Uterine smooth muscle cell (primary cell): ENCODE measurements at places on chromosomes 16 and 17. TPM values are rescaled to one million over a fixed set of nuclear protein-coding genes. Genes with fewer than 3 reads are reported as not detected.

The GPR179 gene
- under 0.01 TPM in 1 of 2 replicates, not detected in the other for total RNA-seq

The KRT15 gene
- total RNA-seq = 5.7 and 15.3 TPM in 2 replicates

The SOST gene
- total RNA-seq = not detected in 2 replicates

The SLC6A4 gene
- total RNA-seq = 0.11 and 0.12 TPM in 2 replicates

The KCNH6 gene
- not detected in 2 replicates for total RNA-seq

The P2RX5 gene
- total RNA-seq = 3.7 and 4.0 TPM in 2 replicates

The CCT6B gene
- 0.66 and 1.2 TPM in 2 replicates for total RNA-seq

The OTOP2 gene
- total RNA-seq = not detected in 2 replicates

The CCDC200 gene
- not detected in 2 replicates for total RNA-seq

The NDUFB10 gene
- 110 and 149 TPM in 2 replicates for total RNA-seq

The KRTAP16-1 gene
- not detected in 2 replicates for total RNA-seq

The CCL1 gene
- not detected in 2 replicates for total RNA-seq

The HBA2 gene
- total RNA-seq = not detected in 2 replicates

The CYGB gene
- 9.5 and 18.1 TPM in 2 replicates for total RNA-seq

The GLIS2 gene
- 2.2 and 3.6 TPM in 2 replicates for total RNA-seq

The LASP1 gene
- 88.9 and 104 TPM in 2 replicates for total RNA-seq

The PERCC1 gene
- not detected in 2 replicates for total RNA-seq

The FTSJ3 gene
- 63.1 and 73.0 TPM in 2 replicates for total RNA-seq

The DPEP3 gene
- total RNA-seq = not detected in 2 replicates

The CD300LB gene
- total RNA-seq = not detected in 2 replicates

The LITAFD gene
- not detected in 2 replicates for total RNA-seq

The ITPRIPL2 gene
- total RNA-seq = 43.4 and 50.7 TPM in 2 replicates

The PLXDC1 gene
- 0.11 TPM in 1 of 2 replicates, not detected in the other for total RNA-seq

The ZFHX3 gene
- total RNA-seq = 3.3 and 4.5 TPM in 2 replicates

The SUMO2 gene
- total RNA-seq = 116 and 122 TPM in 2 replicates

The CMTM2 gene
- total RNA-seq = not detected in 2 replicates

The ADORA2B gene
- 13.6 and 15.7 TPM in 2 replicates for total RNA-seq

The TRPV3 gene
- 1.00 and 1.5 TPM in 2 replicates for total RNA-seq

The ABCA6 gene
- total RNA-seq = 7.9 and 9.7 TPM in 2 replicates

The MYH2 gene
- total RNA-seq = under 0.01 and 0.12 TPM in 2 replicates

The CSF3 gene
- 0.25 and 1.4 TPM in 2 replicates for total RNA-seq

The SSTR5 gene
- total RNA-seq = 0.12 TPM in 1 of 2 replicates, not detected in the other

The MPP2 gene
- 2.1 and 3.9 TPM in 2 replicates for total RNA-seq

The CLEC10A gene
- not detected in 2 replicates for total RNA-seq

The FBXO47 gene
- 0.11 TPM in 1 of 2 replicates, not detected in the other for total RNA-seq

The DYNLRB2 gene
- total RNA-seq = 0.25 TPM in 1 of 2 replicates, not detected in the other

The TERB1 gene
- 0.11 TPM in 1 of 2 replicates, not detected in the other for total RNA-seq

The EVI2B gene
- total RNA-seq = 0.12 TPM in 1 of 2 replicates, not detected in the other

The CDRT15 gene
- not detected in 2 replicates for total RNA-seq

The NACA2 gene
- not detected in 2 replicates for total RNA-seq

The KRT20 gene
- total RNA-seq = 0.22 TPM in 1 of 2 replicates, not detected in the other

The RND2 gene
- total RNA-seq = 0.44 and 0.50 TPM in 2 replicates

The SLFN11 gene
- total RNA-seq = 141 and 147 TPM in 2 replicates

The FOXJ1 gene
- total RNA-seq = under 0.01 TPM in 2 replicates

The KRTAP9-4 gene
- total RNA-seq = not detected in 2 replicates

The SMIM36 gene
- not detected in 2 replicates for total RNA-seq

The SLC5A10 gene
- total RNA-seq = under 0.01 TPM in 1 of 2 replicates, not detected in the other

The MAP3K3 gene
- total RNA-seq = 32.1 and 36.3 TPM in 2 replicates

The USP36 gene
- 28.2 and 37.0 TPM in 2 replicates for total RNA-seq

The CCL17 gene
- total RNA-seq = not detected in 2 replicates

The TEX14 gene
- under 0.01 and 0.11 TPM in 2 replicates for total RNA-seq

The MAPT gene
- total RNA-seq = 0.33 and 0.75 TPM in 2 replicates

The ASGR1 gene
- total RNA-seq = 1.3 and 1.4 TPM in 2 replicates

The CDRT15L2 gene
- not detected in 2 replicates for total RNA-seq

The MMP25 gene
- total RNA-seq = under 0.01 and 0.11 TPM in 2 replicates
